ENCODE measurements at places on chromosomes 4 and X.

- no peak for DNase-seq
These were observed 30.1 kb downstream of the ADGRA3 start for GRCh38 chr4:22485737-22486136.

DNA sequence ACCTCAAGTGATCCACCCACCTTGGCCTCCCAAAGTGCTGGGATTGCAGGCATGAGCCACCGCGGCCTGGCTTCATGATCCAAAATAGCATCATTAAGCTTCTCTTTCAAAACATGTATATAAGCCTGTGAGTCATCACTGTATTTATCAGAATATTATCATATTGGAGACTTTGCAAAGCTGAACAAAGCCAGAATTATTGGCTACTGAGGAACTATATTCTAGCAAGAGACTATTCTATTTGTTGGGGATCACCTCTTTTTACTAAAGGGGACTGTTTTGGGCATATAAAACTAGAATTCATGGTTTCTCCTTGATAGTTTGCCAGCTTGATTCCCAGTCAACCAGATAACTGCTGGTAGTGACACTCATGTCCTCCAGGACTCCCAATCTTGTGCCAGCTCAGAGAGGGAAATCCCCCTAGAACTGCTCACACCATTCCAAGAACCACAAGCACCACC lies 40.1 kb downstream of the TET2 start:
- no peak for DNase-seq

GRCh38 chr4:20645236-20645635 lies 55.0 kb upstream of the PACRGL start:
- no peak for DNase-seq

- DNase-seq = no peak
These were observed 373.6 kb downstream of the MID1IP1 start for GRCh38 chrX:39174772-39175417.

DNA sequence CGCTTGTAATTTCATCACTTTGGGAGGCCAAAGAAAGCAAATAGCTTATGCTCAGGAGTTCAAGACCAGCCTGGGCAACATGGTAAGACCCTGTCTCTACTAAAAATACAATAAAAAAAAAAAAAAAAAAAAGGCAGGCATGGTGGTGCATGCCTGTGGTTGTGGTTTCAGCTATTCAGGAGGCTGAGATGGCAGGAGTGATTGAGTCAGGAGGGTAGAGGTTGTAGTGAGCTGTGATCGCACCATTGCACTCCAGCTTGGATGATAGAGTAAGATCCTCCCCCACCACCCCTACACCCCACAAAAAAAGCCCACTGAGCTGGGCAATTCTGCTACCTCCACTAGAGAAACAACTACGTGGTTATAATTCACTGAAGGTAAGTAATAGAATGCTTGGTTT lies 118.8 kb upstream of the PCDH18 start:
- no peak for DNase-seq

DNA sequence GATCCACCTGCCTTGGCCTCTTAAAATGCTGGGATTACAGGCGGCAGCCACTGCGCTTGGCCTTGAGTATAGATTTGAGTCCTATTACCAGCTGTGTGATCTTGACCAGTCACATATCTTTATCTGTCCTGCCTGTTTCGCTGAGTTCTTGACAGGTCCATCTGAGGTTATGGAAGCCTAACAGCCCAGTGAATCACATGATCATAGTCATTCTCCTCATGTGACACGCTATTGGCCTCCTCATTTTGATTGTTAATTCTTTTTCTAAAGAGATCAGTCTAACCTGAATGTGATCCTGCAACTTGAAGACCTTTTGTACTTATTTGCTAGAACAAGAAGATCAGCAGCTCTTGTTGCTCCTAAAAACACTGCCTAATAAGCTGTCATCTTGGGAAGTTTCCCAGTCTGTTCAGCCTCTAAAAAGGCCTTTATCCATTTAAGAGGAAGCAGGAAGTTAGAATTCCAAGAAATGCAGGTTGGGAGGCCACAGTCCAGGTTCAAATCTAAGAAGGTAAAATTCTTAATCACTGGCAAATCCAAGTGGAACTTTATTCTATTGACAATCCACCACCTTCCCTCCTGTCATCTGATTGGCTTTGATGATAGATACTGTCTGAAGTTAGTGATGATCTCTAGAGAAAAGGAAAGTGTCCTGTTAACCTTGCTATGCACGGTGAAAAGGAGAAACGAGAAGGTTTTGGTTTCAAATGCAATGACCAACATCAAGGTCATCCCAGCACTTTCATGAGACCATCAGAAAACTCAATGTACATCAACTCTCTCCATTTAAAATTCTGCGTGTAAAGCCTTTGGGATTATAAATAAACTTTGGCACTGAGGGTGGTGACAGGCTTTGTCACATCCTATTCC lies 86.9 kb downstream of the CHRNA9 start:
- no peak for DNase-seq

GRCh38 chr4:138445098-138445497 lies 202.9 kb upstream of the SLC7A11 start:
- DNase-seq = no peak

DNA sequence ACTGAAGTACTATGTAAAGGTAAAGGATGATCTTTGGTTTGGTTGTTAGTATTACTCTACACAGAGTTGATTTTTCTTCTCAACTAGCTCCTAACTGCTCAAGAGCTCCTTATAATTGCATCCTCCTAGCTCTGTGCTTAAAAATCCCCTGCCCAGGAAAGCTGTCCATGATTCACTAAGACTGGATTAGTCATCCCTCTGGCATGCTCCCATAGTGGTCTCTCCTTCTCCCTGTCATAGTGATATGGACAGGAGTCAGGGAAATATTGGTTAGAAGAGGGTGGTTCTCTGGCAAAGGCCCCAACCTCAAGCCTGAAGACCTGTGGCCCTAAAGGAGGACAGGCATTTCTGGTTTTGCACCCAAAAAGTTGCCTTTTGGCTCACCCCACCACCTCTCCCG lies 242.3 kb upstream of the KCNIP4 start:
- DNase-seq = peak; percentile 16

DNA sequence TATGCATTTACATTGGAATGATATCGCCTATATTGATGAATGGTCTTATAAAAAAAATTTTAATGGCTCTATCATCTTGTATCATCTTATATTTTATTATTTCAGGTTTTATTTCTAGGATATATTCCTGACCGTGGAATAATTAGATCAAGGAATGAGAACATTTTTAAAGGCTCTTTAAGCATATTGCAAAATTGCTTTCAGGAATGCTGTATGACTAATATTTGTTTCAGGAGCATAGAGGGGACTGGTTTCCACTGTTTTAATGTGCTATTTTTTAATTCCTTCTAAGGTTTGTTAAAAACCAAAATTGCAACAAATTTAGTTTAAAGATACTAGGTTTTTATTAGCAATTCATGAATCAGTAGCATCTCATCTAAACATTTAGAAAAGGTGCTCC lies 120.2 kb downstream of the BMPR1B start:
- no peak for DNase-seq

- DNase-seq = no peak
These were observed 71.6 kb downstream of the STX18 start for GRCh38 chr4:4470208-4470607.

- no peak for DNase-seq
These were observed 28.6 kb downstream of the OCIAD2 start for GRCh38 chr4:48877827-48878535.

GRCh38 chr4:130486186-130486585 lies 1390.2 kb downstream of the C4orf33 start:
- no peak for DNase-seq

- no peak for DNase-seq
These were observed 41.9 kb upstream of the PDLIM3 start for GRCh38 chr4:185576962-185577950.

DNA sequence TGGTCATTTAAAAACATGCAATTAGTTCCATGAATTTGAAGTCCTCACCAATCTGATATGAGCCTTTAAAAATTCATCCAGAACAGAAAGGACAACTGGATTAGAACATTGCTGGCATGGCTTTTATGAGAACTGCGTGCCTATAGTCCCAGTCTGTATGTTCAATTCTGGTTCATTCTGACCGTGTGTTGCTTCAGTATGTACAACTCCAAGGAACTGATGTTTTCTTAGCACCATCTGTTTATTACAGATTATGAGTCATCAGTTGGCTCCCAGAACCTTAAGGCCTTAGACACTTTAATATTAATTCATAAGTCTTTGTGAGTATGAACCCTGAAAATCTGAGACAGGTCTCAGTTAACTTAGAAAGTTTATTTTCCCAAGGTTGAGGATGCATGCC lies 115.0 kb downstream of the CEP44 start:
- DNase-seq = no peak

DNA sequence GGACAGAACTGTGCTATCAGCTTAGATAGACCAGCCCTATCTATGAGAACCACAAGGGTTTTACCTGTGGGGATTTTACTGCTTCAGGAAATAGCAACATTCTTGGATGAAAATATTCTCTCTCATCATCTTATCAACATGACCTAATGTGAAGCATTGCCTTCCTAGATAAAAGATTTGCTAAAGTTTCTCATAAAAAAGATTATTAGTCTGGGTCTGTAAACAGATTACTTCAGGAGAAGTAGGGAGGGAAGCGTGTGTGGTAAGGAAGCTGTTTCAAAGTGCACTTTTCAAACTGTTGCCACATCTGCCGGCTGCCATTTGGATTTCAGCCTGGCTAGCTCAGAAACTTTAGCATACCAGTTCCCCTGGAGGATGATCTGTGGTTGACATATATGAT lies at the start of gene NOX1:
Gene NOX1, minus strand, starts transcription at position 35 of the 400 bp plus-strand sequence. CDS start 220 bp downstream, outside the sequence.
- DNase-seq = no peak

DNA sequence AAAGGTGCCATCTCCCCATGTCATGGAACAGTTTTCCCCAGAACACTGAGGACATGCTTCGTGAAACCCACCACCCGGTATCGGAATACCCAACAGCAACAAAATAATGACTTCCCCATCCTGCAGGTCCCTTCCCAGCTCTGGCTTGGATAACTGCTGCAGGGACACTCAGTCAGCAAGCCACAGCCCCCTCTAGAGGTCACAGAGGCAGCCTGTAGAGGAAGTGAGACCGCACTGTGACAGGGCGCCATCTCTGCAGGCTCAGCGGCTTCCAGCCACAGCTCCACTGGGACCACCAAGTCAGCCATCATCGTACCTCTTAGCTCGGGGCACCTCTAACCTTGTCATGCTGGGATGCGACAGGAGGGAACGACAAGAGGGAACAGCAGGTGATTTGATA lies 315.9 kb downstream of the LDB2 start:
- no peak for DNase-seq
